Bronchial smooth muscle cell (primary cell): ENCODE measurements at places on chromosomes 5 and 9. TPM values are rescaled to one million over a fixed set of nuclear protein-coding genes. Genes with fewer than 3 reads are reported as not detected.

The CRHBP gene
- 0.26 and 0.63 TPM in 2 replicates for total RNA-seq

The KIF20A gene
- total RNA-seq, result 4.0 and 10.2 TPM in 2 replicates

The PLK2 gene
- 60.3 and 133 TPM in 2 replicates for total RNA-seq

The FBP1 gene
- not detected in 2 replicates for total RNA-seq

The NMUR2 gene
- total RNA-seq, result not detected in 2 replicates

The TTC16 gene
- 0.16 TPM in 1 of 2 replicates, not detected in the other for total RNA-seq

The FBP2 gene
- total RNA-seq, result not detected in 2 replicates

The ASTN2 gene
- total RNA-seq, result 14.7 and 22.2 TPM in 2 replicates

The MEGF10 gene
- total RNA-seq, result not detected in 2 replicates

The GABRA6 gene
- not detected in 2 replicates for total RNA-seq

The ARHGEF37 gene
- total RNA-seq, result 1.3 and 1.8 TPM in 2 replicates

The PCDHAC2 gene
- under 0.01 and 0.09 TPM in 2 replicates for total RNA-seq

The RASA1 gene
- total RNA-seq, result 25.9 and 29.3 TPM in 2 replicates

The HCN1 gene
- not detected in 2 replicates for total RNA-seq

The APBA1 gene
- 5.7 and 9.4 TPM in 2 replicates for total RNA-seq

The C9orf153 gene
- total RNA-seq, result 0.09 and 0.32 TPM in 2 replicates

The IGIP gene
- 9.1 and 10.3 TPM in 2 replicates for total RNA-seq

The ADRB2 gene
- total RNA-seq, result under 0.01 and 0.32 TPM in 2 replicates

The THBS4 gene
- total RNA-seq, result 1.6 and 3.4 TPM in 2 replicates

The FANCG gene
- 11.5 and 11.8 TPM in 2 replicates for total RNA-seq

The DND1 gene
- total RNA-seq, result 0.16 and 0.17 TPM in 2 replicates

The PCDH1 gene
- under 0.01 and 0.26 TPM in 2 replicates for total RNA-seq

The SLIT3 gene
- total RNA-seq, result 0.95 and 2.8 TPM in 2 replicates

The DBH gene
- total RNA-seq, result not detected in 2 replicates

The PTCH1 gene
- 1.6 and 3.3 TPM in 2 replicates for total RNA-seq

The EGFL7 gene
- total RNA-seq, result 6.1 and 8.7 TPM in 2 replicates

The KLF4 gene
- 24.2 and 24.7 TPM in 2 replicates for total RNA-seq

The PKD2L2 gene
- not detected in 2 replicates for total RNA-seq

The LCN10 gene
- total RNA-seq, result 0.16 TPM in 1 of 2 replicates, not detected in the other

The CDKN2B-AS1 gene
- 5.6 and 7.7 TPM in 2 replicates for total RNA-seq

The RNF183 gene
- not detected in 2 replicates for total RNA-seq

The ECM2 gene
- 3.6 and 7.2 TPM in 2 replicates for total RNA-seq

The BRINP1 gene
- 0.09 TPM in 1 of 2 replicates, not detected in the other for total RNA-seq

The SEMA4D gene
- total RNA-seq, result under 0.01 and 0.09 TPM in 2 replicates

The TMEM167A gene
- 50.0 and 51.7 TPM in 2 replicates for total RNA-seq

The PLCXD3 gene
- total RNA-seq, result under 0.01 TPM in 2 replicates

The KCNV2 gene
- total RNA-seq, result not detected in 2 replicates

The OSMR gene
- 20.1 and 36.3 TPM in 2 replicates for total RNA-seq

The DAB2IP gene
- total RNA-seq, result 4.4 and 11.1 TPM in 2 replicates

The FLT4 gene
- 0.09 and 0.16 TPM in 2 replicates for total RNA-seq

The F12 gene
- total RNA-seq, result 0.34 and 0.63 TPM in 2 replicates

The ADAM19 gene
- 4.9 and 5.8 TPM in 2 replicates for total RNA-seq

The ZBED3 gene
- 0.34 and 1.4 TPM in 2 replicates for total RNA-seq

The SH3TC2 gene
- 0.34 and 3.6 TPM in 2 replicates for total RNA-seq

The ERAP2 gene
- total RNA-seq, result 4.4 and 4.8 TPM in 2 replicates

The PCDHB9 gene
- 0.16 and 0.69 TPM in 2 replicates for total RNA-seq
